ENCODE measurements at places on chromosomes 2 and 18.

- DNase-seq: no peak
Observed at GRCh38 chr2:240749516-240749915, 57.9 kb downstream of the AQP12A start.

DNA sequence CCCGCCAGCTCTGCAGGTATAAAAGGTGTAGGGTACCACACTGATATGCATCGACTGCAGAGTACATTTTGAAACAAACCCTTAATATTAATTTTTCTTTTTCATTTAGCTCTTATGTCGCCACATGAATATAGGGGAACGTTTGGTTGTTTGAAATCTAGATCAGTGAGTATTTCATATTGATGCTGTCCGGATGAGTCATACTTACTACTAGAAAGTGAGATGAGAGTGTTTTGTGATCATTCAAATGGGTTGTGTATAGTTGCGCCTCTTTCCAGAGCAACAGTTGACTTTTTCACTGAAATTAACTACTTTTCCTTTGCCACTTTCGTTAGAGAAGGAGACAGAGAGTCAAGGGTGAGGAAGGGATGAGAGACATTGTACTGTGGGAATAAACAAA lies 24.6 kb downstream of the NPAS2 start:
- no peak for DNase-seq

GRCh38 chr2:111025288-111025687 lies 95.4 kb upstream of the BCL2L11 start:
- DNase-seq: no peak

DNA sequence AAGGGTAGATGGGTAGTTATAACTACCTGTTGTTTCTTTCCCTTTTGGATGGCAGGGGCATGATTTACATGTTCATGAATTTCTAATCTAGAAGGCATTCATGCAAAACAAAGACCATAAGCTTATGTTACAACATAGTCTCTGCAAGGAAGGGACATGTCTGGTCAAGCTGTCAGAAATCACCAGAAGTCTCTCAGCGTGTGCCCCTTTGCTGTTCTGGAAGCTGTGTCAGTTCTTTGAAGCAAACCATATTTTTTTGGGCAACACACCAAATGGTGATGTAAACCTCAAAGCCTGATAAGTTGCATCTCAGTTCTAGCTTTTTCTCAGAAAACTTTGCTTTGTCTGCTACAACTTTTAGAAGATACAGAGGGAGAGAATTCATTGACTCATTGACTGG lies 173.5 kb upstream of the CTAGE1 start:
- DNase-seq: no peak

All from body of pancreas (tissue), 4 donors.